Activated T-helper 1 cell treated with anti-CD3 and anti-CD28 coated beads, Interleukin-2, amount 50 U/mL, for 16 hours (primary cell): ENCODE measurements at places on chromosomes 7 and 10.

DNA sequence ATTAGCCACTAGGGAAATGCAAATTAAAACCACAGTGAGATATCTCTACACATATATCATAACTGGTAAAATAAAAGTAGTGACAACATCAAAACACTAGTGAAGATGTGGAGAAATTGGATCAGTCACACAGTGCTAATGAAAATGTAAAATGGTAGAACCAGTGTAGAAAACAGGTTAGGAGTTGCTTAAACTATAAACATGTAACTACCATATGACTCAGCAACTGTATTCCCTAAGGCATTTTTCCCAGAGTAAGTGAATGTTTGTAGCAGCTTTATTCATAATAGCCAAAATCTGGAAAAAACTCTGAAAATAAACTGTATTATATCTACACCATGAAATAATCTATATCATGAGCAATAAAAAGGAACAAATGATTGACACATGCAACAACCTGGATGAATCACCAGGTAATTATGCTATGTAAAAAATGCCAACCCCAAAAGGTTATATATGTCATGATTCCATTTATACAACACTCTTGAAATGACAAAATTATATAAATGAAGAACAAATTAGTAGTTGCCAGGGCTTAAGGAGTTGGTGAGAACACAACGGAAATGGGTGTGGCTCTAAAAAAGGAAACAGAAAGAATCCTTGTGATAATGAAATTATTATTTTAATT, 22.8 kb downstream of the SLC25A40 start:
- no peak for DNase-seq

- no peak for DNase-seq
These were observed 13.5 kb downstream of the ZC3HC1 start for GRCh38 chr7:130037703-130038102.

- DNase-seq = no peak
These were observed 24.3 kb upstream of the EMX2 start for GRCh38 chr10:117518246-117518645.

DNA sequence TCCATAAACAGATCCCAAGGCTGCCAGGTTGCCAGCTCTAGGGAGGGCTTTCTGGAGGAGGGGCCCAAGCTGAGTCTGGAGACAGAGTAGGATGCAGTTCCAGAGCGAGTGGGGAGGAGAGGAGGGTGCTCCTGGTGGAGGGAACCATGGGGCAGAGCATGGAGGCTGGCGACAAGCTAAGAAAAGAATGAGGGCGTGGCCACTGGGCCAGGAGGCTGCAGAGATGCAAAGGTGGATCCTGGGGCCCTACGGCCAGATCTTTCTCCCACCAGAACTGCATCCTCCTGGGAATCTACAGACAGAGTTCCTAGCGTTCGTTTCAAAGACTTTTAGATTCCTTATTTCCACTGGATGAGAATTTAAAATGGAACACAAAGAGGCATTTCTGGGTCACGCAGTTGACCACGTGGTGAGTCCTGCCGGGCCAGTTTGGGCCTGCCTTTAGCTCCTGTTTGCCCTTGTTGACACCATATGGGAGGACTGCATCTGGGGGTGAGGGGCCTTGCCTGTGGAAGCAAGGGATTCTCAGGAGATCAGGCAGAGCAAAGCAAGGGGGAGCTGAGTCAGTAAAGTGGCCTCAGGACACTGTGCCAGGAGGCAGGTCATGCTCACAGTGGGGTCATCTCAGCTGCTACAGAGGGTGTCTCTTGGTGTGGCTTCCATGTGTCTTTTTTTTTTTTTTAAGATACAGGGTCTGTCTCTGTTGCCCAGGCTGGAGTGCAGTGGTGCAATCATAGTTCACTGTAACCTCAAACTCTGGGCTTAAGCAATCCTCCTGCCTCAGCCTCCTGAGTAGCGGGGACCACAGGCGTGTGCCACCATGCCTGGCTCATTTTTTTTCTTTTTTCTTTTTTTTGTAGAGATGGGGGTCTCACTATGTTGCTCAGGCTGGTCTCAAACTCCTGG, 137.8 kb downstream of the SH3PXD2A start:
- no peak for DNase-seq

- DNase-seq = no peak
These were observed 1.6 kb upstream of the KBTBD2 start for GRCh38 chr7:32893207-32893524.

DNA sequence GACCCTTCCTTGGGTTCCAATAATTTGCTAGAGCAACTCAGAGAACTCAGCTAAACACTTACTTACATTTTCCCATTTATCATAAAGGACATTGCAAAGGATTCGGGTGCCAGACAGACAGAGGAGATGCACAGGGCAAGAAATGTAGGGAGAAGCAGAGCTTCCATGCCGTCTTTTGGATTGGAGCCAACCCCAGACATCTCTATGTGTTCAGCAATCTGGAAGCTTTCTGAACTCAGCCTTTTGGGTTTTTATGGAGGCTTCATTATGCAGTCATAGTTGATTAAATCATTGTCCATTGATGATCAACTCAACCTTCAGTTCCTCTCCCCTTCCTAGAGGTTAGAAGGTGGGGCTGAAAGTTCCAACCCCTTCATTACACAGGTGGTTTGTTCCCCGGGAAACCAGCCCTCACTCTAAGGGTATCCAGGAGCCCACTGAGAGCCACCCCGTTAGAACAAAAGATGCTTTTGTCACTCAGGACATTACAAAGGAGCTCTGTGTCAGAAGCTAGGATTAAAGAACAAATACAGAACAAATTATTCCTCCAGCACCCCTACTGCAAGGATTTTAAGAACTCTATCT, 211.9 kb upstream of the VSTM2A start:
- DNase-seq = no peak

GRCh38 chr7:21916176-21916575, 29.5 kb downstream of the CDCA7L start:
- DNase-seq = no peak

DNA sequence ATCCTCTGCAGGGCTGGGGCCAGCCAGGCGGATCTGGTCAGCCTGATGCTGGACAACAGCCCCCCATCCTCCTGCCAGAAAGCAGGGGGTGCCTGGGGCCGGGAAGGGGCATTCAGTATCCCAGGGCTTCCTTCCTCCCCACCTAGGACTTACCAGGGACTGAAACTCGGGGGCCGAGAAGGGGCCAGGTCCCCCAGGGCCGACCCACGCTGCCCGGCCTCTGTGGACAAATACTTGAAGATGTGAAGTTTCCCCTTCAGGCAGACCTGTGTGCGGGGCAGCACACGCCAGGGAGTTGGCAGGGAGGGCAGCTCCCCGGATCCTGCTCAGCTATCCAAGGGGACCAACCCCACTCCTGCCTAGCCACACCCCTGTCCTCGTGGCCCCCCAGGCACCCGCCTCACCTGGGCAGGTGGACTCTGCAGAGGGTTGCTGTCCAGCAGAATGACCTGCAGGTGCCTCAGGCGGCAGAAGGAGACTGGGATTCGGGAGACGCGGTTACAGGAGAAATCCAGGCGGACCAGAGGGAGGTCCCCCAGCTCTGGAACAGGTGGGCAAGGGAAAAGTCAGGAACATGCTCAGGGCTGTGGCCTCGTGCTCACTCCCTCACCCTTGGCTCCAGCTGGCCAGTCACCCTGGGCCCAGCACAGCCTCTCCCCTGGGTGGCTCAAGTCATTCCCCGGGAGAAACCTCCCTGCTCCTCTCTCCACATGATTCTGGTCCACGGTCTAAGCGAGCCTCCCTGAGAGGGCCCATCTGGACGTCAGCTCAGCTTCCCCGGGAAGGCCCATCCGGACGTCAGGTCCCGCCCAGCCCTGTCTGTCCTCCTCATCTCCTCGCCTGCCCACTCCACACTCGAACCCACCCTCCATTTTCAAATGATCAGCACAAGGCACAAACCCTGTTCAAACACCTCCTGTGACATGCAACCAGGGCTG, 4.8 kb upstream of the SAP25 start:
- DNase-seq = no peak

- no peak for DNase-seq
These were observed 62.8 kb downstream of the PODXL start for GRCh38 chr7:131493581-131493980.

GRCh38 chr7:41416208-41416595, 286.7 kb downstream of the INHBA start:
- DNase-seq = no peak

DNA sequence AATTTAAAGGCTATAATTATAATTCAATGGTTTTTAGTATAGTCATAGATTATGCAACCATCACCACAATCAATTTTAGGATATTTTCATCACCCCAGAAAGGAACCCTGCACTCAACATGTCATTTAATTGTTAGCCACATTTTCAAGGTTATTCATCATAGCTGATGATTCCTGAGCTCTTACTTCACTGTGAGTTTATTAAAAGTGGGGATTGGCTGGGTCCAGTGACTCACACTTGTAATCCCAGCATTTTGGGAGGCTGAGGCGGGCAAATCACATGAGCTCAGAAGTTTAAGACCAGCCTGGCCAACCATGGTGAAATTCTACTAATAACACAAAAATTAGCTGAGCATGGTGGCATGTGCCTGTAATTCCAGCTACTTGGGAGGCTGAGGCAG, 787 bp downstream of the CCL26 start:
- no peak for DNase-seq

GRCh38 chr10:30830315-30831230, 201.0 kb upstream of the LYZL2 start:
- DNase-seq = no peak

DNA sequence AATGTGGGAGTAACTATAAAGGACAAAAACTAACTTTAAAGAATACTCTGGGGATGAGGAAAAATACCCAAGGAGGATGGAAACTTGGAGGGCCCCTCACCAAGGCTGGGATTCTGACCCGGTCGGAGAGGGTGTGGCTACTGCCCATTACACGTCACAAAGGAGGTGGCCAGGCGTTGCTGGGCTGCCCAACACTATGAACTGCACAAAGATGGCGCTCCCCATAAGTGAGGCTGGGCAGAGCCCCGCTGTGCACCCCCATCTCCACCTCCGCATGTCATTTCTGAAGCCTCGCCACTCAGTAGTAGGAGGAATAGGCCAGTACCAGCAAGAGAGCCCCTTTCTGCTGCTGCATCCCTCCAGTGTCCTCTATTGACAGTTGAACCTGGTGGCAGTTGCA, 290.1 kb upstream of the ZNF32 start:
- DNase-seq = no peak

DNA sequence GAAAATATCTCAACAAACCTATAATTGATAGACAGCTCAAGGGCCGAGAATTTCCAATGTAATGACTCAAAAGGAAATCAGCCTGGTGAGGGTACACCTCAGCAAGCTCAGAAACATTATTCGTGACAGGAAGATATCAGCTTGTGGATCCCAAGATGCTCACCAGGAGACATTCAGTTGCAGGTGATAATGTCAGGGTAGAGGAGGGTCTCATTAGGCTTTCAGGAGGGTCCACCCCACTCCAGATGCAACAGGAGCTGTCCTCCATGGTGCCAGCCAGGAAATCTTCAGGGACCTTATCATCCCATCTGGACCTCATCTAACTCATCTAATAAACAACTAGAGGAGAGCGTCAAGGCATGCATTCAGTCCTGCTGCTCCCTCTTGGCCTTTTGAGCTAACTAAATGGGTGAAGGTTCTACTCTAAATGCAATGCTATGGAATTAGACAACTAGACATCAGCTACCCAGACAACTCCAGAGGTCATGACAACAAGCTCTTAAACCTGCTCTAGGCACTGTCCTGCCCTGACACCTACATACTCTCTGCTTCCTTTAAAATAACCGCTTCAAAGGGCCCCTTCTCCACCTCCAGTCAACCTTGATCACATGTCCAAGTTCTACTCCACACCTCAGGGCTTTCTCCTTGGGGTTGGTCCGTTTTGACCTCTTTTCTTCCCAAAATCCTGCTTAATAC, 4.3 kb upstream of the GIMAP5 start:
- no peak for DNase-seq

- no peak for DNase-seq
These were observed 25.1 kb downstream of the HDAC9 start for GRCh38 chr7:18520450-18521235.

GRCh38 chr10:61986382-61986781, 84.9 kb downstream of the ARID5B start:
- no peak for DNase-seq

DNA sequence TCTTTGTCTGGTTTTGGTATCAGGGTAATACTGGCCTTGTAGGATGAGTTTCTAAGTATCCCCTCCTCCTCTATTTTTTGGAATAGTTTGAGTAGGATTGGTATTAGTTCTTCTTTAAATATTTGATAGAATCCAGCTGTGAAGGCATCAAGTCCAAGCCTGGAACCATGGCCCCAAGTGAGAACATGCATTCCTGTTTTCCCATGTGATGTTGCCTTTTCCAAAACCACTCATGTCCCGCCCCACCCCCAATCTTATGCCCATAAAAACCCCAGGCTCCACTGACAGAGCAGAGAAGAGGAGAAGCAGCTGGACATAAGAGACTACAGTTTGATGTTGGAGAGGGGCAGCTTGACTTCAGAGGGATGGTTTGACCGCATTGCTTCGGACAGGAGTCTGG, 71.2 kb downstream of the MINPP1 start:
- no peak for DNase-seq

GRCh38 chr7:92750447-92750839, 85.9 kb downstream of the CDK6 start:
- DNase-seq = no peak

DNA sequence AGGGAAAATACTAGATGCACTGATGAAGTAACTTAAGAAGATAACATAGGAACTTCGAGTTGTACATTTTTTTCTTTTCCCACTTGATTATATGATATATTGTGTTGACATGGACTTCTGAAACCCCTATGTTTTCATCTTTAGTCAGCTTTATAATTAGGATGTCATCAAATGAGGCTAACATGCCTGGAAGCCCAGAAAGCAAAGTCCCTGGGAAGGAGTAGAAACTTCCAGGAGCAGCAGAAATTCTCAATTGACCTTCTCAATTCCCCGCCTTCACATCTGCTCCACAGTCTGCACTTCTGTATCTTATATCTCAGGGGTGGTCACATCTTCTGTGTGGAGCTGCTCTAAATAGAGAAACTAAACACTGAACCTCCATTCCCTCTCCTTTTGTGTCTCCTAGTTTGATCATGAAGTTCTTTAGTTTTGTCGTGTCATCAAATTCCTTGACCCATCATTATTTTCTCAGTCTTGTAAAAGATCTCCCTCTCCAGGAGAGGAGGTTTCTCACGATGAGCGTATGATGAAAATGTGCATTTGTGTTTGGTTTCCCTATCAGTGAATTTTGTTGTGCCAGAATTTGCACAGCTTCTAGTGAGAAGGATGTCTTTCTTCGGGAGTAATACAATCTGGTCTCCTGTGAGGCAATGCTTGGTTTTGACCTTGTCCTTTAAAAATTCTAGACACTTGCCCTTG, 303.3 kb downstream of the SUGCT start:
- DNase-seq = no peak

DNA sequence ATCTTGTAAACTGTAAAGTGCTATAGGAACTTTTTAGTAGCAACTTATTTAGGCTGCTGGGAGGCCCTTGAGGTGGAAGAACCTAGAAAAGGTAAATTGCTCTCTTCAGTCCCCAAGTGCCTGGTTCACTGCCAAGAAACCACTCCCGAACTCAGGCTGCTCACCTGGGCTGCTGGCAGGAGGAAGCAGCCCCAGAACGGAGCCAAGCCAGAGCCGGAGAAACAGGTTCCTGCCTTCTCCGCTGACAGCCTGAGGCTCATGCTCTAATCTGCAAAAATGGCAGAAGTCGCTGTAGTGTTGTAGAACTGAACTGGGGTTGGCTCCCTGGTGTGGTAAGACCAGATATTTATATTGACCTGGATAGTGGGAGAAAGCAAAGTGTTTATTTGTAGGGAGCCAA, 136.0 kb downstream of the CUL2 start:
- no peak for DNase-seq
